Hematopoietic multipotent progenitor cell treated with erythropoietin and hydrocortisone succinate and interleukin-3 and kit ligand, for 4 days (in vitro differentiated cells): ENCODE measurements at places on chromosomes 11 and 22.

- no peak for DNase-seq
These were observed 17.3 kb upstream of the SYT8 start for GRCh38 chr11:1817511-1817910.

- no peak for DNase-seq
These were observed 59.7 kb upstream of the KCNQ1OT1 start for GRCh38 chr11:2759228-2760195.

GRCh38 chr11:12941671-12942070, 67.4 kb upstream of the RASSF10 start:
- DNase-seq, result no peak

DNA sequence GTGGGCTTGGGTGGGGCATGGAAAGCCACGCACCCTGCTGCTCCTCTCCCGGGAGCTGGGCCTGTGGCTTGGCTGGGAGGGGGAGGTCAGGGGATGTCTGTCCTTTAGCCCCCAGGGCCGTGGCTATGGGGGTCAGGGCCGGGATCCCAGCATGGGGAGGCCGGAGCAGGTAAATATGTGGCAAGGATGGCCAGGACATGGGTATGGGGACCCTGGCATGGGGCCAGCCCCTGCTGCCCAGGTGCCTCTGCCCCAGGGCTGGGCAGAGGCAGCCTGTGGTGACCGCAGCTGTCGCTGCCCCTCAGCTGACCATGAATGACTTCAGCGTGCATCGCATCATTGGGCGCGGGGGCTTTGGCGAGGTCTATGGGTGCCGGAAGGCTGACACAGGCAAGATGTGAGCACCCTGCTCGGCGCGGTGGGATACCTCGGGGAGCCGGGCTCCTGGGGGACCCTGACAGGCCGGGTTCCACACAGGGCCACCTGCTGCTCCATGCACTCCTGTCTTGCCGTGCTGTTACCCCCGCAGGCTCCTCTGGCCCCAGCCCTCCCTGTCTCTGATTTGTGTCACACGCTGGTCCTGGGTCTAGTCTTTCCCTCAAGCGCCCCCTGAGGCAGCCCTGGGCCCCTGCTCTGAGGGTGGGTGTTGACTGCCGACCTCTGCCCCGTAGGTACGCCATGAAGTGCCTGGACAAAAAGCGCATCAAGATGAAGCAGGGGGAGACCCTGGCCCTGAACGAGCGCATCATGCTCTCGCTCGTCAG, 8.1 kb upstream of the ANKRD13D start:
- DNase-seq, result no peak

DNA sequence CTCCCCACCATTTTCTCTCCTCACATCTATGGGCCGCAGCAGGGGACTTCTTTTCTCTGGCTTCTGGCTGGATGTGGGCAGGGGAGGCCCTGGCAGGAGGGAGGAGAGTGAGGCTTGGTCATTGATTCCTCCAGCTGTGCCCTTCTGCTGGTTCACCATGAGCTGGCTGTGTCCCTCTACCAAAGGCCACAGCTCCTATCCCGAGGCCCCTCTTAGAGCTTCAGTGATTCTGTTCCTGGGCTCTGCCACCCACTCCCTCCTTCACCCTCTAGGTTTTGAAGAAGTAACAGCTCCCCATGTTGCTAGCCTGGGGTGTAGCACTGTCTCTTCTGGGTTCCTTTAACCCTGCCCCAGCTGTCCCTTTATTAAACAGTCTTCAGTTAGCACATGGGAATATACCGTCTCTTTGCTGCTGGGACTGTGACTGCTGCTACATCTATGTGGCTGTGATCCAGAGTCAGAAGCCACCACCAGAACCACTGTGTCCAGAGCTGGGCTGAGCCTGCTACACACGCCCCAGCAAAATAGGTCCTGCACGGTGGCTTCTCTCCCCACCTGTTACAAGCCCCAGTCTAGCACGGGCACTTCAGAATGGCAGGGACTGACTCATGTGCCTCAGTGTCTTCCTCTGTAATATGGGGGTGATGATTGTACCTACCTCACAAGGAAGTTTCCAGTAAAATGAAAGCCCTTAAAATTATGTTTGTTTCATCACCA, 578 bp upstream of the PARVG start:
- peak; percentile 50 for DNase-seq

DNA sequence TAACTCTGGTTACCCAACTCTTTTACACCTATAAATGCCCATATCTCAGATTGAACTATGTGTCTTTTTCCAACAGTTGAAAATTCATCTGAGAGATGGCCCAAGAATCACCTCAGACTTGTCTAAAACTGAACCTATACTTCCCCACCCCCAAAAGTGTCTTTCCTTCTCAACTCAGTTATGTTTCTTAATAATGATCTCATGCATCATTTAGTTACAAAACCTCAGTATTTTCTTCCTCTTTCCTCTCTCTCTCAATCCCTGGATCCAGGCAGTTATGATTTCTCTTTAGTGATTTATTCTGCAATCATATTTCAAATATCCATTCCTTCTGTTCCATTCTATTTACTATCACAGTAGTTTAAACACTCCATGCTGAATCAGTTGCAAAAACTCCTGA, 32.3 kb upstream of the ADSL start:
- DNase-seq, result no peak

- peak; percentile 63 for DNase-seq
These were observed 82.0 kb downstream of the KCNJ1 start for GRCh38 chr11:128785141-128785540.
